ENCODE measurements at places on chromosomes 5 and 9.
A peak's percentile ranks its signal among the peaks of the same experiment; 100 is the strongest.

DNA sequence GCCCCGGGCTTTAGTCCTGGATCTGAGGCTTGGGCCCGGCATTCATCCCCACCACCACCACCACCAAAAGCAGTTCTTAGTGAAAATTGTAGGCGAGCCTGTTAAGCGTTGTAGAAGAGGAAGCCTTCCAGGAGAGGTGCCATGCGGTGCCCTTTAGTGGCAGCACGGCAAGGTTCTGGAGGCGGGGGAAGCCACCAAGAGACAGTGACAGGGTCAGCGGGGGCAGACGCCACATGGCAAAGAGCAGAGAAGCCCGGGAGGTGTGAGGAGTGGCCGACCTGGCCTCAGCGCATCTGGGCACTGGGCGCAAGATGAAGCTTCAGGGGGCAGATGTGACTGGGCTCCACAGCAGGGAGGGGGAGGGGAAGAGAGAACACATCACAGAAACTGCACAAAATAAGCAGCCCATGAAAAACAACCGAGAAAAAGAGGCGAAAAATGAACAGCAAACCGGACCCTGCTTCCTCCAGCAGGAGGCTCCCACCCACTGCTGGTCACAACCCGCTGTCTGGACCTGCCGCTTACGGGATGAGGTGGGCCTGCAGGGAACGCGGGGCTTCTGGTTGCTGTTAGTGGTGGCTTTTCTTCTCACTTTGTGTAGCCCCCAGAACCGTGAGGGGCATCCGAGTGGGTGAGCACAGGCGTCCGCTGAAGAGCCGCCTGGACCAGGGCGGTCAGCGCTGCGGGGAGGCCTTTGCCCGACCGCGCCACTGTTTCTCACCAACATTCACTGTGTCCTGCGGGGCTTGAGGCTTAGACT is 4.3 kb downstream of the LRRC14B start:
- DNase-seq, result no peak

GRCh38 chr5:165673499-165673898 is 2168.1 kb downstream of the MAT2B start:
- no peak for DNase-seq

DNA sequence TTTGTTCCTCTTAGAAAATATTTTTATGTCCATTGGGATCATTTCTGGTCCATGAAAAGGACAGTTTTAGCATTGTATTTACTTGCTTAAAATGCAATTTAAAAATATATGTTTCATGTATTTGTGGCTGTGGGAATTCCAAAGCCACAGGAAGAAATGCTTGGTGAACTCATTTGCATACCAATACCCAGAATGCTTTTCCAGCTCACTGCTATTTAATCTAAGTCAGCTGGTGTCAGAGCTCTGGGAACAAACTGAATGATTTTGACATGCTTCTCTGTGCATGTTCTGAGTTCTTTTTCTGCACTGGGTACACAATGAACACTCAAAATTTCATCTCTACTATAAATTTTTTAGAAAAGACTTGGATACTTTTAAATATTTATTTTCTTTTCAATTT is 482.8 kb upstream of the ARRDC3 start:
- DNase-seq, result no peak

DNA sequence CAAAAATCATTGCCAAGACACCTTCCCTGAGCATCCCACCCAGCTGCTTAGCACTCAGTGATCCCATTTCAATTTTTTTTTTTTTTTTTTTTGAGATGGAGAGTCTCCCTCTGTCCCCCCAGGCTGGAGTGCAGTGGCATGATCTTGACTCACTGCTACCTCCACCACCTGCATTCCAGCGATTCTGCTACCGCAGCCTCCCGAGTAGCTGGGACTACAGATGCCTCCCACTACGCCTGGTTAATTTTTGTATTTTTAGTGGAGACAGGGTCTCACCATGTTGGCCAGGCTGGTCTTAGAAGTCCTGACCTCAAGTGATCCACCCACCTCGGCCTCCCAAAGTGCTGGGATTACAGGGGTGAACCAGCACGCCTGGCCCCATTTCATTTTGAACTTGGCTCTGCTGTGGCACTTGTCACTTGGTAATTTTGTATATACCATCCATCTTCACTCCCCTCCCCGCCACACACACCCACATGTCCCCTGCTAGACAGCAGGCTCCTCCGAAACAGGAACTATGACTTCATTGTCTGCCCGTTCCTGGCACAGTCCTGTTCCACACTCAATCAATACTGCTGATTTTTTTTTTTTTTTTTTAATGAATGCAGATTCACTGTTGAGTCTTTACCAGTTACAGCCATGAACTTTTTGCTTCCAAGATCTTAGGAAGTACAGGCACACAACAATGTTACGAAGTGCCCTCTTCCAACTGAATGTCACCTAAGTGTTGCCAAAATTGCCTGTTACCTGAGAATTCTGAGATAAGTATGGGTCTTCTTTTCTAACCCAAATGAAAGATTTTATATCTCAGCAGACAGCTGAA is 17.3 kb upstream of the ZBTB34 start:
- DNase-seq, result peak; percentile 38

DNA sequence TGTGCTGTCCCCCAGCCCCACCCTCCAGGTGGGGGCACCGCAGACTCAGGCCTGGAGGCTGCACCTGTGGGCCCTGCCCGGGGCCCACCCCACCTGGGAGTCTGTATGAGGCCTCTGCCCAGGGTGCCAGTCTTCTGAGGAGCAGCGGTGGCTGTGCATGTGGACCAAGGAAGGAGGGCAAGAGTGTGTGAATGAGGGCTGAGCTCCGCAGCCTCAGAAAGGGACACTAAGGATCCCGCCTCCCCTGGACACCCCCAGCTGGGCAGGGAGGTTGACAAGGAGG is 19.1 kb downstream of the FGD3 start:
- DNase-seq, result no peak

- DNase-seq, result no peak
These were observed 78.4 kb downstream of the SLC38A9 start for GRCh38 chr5:55633574-55634208.

- no peak for DNase-seq
These were observed 32.0 kb downstream of the UNC13B start for GRCh38 chr9:35193762-35194161.

GRCh38 chr5:114957384-114957783 is 212.3 kb downstream of the TRIM36 start:
- DNase-seq, result peak; percentile 72

DNA sequence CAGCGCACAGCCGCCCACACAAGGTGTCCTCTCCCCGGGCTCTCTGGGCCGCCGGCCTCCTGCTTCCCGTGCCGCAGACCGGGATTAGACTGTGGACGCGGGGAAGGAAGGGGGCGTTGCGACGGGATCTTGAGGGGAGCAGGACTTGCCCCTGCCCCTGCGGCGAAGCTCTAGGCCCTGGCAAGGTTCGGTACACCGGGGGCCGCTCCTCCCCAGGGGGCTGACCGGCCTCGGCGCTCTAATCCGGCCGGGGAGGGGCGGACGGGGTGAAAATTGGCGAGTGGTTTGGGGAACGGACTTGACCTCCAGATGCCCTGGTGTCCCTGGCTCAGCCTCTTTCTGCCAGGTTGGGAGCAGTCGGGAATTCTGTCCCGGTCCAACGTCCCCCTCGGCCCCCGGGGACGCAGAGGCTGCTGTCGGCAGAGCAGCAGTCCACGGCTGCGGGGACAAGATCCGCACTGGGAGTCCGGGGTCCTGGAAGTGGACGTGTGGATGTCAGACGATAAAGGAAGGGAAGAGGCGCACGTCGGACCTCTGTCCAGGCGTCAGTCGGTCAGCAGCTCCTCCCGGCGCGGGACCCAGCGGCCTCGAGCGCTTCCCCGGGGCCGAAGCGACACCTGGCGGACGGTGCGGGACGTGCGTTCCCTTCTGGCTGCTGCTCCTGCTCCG is 1.9 kb upstream of the CNTFR start:
- DNase-seq, result peak; percentile 85

GRCh38 chr5:144088206-144089064 is 82.0 kb downstream of the YIPF5 start:
- DNase-seq, result no peak

DNA sequence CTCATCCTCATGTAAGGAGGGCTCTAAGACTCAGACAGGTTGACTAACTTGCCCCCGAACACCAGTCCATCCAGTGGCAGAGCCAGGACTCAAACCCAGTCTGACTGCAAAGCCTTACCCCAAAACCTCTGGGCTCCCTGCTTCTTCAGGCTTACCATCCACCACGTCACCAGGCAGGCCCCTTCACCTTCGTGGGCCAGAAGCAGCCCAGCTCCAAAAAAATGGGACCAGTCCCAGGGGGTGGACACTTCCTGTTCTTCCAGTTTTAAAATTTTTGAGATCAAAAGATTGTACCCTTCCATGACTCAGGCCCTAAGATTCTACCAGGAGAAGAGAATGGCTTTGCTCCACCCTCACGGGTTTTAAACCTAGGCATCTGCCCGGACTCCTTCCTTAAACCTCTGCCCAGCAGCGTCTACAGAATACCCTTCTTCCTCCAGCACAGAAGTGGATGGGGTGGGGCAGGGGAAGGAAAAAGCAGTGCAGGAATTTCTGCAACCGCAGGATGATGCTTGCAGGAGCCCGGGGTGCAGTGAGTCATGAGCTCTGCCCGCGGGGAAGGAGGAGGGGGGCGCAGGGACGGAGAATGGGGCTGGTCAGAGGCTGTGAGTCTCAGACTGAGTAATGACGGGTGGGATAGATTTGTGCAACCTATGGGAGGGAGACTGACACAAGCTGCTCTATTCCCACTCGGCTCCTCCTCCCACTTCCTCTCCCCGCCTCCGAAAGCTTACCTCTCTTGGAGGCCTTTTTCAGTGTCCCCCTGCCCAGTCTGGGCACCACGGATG is 50.4 kb upstream of the STXBP1 start:
- no peak for DNase-seq

- DNase-seq, result peak; percentile 63
These were observed 1.8 kb downstream of the PDLIM4 start for GRCh38 chr5:132259069-132259851.

DNA sequence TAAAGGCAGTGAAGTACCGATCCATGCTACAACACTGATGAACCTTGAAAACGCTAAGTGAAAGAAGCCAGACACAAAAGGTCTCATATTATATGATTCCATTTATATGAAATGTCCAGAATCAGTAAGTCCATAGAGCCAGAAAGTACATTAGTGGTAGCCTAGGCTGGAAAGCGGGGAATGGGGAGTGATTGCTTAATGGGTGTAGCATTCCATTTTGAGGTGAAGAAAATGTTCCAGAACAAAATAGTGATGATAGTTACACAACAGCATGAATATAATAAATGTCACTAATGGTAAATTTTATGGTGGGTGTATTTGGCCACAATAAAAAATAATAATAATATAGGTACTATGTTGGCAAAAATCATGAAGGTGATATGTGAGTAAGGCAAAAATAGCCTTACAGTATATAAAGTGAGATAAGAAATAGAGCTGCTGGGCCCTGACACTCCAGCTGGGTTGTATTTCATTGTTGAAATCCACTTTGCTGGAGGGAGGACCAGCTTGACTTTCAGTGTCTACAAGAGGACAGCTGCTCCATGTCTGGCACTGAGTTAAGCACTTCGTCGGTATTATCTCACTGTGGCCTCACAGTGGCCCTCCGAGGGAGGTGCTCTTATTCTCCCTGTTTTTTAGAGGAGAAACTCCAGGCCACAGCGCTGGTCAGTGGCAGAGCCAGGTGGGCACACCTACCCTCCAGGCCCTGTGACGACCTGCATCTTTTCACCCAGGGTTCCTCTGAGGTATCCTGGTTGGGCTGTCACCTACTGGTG is 22.4 kb upstream of the ANGPTL2 start:
- peak; percentile 82 for DNase-seq

DNA sequence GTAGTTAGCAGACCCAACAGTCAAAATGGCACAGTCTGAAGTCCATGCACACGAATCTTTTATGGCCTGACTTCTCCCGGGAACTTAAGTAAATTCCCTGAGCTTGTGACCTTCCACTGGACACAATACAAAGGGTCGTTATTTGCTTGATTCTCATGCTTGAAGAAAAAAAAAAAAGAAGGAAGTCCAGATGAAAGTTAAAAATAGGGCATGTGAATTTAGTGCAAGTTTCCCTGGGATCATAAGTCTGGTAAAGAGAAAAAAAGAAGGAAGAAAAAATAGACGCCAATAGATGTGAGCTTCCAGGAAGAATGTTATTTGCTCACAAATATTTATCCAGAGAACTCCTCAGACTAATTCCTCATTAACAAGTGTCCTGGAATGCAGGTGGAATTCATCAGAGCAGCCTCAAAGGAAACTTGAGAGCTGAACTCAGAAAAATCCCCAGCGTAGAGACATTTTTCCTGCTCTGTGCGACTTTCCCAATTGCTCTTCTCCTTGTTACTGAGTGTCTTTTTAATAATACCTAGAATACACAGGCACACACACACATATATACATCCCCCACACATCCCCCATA is 616.3 kb downstream of the EBF1 start:
- no peak for DNase-seq

DNA sequence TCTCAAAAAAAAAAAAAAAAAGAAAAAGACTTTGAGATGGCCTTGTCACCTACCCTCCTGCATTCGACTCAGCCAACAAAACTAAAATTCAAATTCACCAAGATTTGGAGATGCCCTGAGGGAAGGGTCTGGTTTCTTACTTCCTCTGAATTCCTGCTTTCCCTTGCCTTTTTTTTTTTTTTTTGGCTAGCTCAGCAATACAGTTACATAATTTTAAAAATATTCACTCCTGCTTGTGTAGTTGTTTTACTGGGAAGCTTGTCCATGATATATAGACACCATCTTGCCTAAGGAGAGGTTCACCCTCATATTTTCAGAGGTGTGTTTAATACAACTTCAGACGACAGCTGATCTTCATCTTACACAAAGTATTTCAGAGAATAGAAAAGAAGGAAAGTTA is 21.3 kb upstream of the SERINC5 start:
- no peak for DNase-seq

GRCh38 chr5:137199201-137199600 is 299.9 kb downstream of the SPOCK1 start:
- no peak for DNase-seq

- DNase-seq, result no peak
These were observed 39.5 kb downstream of the ADAMTS12 start for GRCh38 chr5:33852319-33852718.

GRCh38 chr5:135392256-135392655 is 6.8 kb downstream of the MACROH2A1 start:
- DNase-seq, result no peak

GRCh38 chr5:138620663-138621224 is 45.5 kb upstream of the HSPA9 start:
- DNase-seq, result no peak

GRCh38 chr9:71518045-71518827 is 250.1 kb downstream of the CEMIP2 start:
- DNase-seq, result no peak

GRCh38 chr5:87231037-87231808 is 36.5 kb upstream of the RASA1 start:
- DNase-seq, result no peak
